ENCODE measurements at places on chromosomes 3 and 15. TPM values are rescaled to one million over a fixed set of nuclear protein-coding genes. Genes with fewer than 3 reads are reported as not detected.

PATL2 gene
- 2.1 TPM for total RNA-seq

EPHA3 gene
- 6.5 TPM for total RNA-seq

CELSR3 gene
- 2.0 TPM for total RNA-seq

COL7A1 gene
- 13.1 TPM for total RNA-seq

STAC gene
- total RNA-seq: 6.2 TPM

PP2D1 gene
- not detected for total RNA-seq

GOLGA8O gene
- total RNA-seq: 2.5 TPM

SPINK8 gene
- total RNA-seq: not detected

LINGO1 gene
- 3.9 TPM for total RNA-seq

GRIP2 gene
- total RNA-seq: 3.0 TPM

PSTPIP1 gene
- 22.1 TPM for total RNA-seq

VIPR1 gene
- total RNA-seq: 4.9 TPM

SNTN gene
- total RNA-seq: not detected

GABPB1 gene
- 20.6 TPM for total RNA-seq

CYP8B1 gene
- 10.4 TPM for total RNA-seq

XPC gene
- total RNA-seq: 44.4 TPM
